ENCODE measurements at places on chromosomes 2 and 18.
A peak's percentile ranks its signal among the peaks of the same experiment; 100 is the strongest.

- no peak for DNase-seq
Observed at GRCh38 chr2:213065583-213066442, 85.6 kb downstream of the IKZF2 start.

GRCh38 chr18:34805103-34805877, 95.2 kb downstream of the DTNA start:
- no peak for DNase-seq

DNA sequence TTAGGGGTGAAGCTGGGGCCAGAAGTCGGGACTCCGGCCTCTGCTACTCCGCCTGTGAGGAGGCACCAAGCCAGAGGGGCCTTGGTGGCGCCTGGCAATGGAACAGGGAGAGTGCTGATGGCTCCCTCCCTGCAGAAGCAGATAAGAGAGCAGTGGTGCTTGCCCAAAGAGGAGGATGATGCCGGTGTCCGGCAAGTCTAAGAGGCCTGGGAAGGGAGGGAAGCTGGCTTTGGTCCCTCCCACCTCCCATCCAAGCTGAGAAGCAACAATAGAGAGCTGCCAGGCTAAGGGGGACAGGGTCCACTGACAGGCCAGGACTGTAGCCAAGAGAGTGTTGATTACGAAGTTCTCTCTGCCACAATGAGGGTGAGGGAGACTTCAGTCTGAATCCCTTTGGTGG, 479.5 kb downstream of the TNS1 start:
- no peak for DNase-seq

GRCh38 chr2:54952978-54953456, 97.2 kb downstream of the RTN4 start:
- no peak for DNase-seq

DNA sequence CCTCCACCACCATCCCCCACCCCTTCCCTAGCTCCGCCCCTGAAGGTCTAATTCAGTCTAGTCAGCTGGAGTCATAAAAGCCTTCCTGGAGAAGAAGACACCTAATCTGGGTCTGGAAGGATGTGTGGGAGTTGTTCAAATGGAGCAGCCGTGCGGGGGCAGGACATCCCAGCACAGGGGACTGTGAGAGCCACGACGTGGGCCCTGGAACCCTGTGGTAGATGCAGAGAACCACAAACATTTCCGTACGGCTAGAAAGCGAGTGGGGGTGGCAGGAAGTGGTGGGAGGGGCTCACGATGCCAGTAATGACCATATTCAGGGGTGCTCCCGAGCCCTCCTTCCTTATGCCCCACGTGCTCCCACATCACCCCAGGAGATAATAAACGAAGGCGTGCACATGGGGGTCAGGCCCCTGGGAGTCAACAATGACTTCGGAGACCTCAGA, 20.9 kb upstream of the COL6A3 start:
- peak; percentile 83 for DNase-seq

DNA sequence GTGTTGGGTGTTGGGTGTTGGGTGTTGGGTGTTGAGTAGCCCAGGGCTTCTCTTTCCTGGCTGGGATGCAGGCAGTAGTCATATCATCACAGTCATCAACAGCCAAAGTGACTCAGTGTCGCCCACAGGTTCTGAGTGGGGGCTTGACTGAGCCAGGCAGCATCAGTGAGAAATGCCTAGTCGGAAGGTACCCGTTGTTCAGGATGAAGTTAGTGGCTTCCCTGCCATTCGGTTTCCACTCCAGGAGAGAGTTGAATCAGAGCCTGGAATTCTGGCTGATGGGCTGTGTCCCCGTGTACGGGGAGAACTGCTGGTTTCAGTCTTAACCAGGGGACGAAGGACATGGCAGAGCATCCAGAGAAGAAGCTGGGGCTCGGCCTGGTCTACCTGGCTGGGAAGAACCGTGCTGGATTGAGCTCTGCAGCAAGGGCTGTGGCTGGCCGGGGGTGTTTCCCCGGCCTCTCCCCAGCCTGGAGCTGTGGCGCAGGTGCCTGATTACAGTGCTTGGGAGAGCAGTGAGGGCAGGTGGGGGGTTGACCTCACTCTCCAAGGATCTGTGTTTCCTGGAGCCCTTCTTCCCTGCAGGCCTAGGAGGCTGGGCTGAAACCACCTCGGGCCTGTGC, 49.4 kb downstream of the AGAP1 start:
- no peak for DNase-seq

DNA sequence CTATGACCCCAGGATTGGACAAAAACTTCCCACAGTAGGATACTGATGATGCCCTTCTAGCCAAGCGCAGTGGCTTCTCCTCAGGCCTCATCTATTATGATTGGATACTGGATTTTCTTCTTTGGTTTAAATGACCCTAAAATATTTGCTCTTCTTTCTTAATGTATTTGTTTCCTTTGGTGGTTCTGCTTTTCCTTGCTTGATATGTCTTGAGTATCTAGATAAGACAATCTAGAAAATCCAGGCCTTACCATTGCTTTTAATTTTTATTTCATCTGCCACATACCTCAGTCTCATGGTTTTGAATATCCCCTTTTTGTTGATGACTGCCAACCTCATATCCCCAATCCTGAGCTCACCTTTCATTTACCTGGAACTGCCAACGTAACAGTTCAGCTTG, 35.6 kb downstream of the OTOF start:
- no peak for DNase-seq

- DNase-seq = no peak
Observed at GRCh38 chr18:47150824-47151366, 595 bp upstream of the HDHD2 start.

DNA sequence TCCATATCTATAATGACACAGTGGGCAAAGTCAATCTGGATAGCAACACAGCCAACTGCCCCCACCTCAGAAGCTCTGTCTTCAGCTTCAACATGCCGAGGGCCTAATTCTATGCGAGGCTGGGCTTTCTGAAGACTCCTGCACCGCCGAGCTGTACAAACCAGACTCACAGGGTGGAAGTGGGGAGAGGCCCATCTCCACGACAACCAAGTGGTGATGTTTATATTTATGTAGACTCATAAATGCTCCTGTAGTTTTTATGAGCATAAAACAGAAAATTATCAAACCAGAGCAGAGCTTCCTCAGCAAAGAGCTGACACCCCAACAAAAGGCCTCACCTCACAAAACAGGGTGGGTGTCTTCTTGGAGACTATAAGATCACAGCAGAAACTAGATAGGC, 77.0 kb upstream of the LGALSL start:
- DNase-seq = no peak

DNA sequence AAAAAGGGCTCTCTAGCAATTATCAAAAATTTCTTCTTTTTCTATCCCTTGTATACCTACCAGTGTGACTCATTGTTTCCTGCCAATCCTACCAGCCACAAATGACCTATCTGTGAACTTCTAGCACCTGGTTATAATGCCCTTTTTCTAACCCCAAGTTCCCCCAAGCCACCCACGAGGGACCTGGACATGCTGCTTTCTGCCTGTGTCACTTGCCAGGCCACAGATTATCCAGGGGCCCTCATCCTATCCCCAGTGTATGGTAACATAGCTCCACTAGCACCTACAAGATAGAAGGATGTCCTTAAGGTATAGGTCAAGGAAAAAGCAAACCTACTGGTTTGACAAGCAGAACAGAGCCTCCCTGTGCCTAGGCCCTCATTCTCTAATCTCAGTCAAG, 26.8 kb downstream of the AAK1 start:
- DNase-seq = peak; percentile 54

DNA sequence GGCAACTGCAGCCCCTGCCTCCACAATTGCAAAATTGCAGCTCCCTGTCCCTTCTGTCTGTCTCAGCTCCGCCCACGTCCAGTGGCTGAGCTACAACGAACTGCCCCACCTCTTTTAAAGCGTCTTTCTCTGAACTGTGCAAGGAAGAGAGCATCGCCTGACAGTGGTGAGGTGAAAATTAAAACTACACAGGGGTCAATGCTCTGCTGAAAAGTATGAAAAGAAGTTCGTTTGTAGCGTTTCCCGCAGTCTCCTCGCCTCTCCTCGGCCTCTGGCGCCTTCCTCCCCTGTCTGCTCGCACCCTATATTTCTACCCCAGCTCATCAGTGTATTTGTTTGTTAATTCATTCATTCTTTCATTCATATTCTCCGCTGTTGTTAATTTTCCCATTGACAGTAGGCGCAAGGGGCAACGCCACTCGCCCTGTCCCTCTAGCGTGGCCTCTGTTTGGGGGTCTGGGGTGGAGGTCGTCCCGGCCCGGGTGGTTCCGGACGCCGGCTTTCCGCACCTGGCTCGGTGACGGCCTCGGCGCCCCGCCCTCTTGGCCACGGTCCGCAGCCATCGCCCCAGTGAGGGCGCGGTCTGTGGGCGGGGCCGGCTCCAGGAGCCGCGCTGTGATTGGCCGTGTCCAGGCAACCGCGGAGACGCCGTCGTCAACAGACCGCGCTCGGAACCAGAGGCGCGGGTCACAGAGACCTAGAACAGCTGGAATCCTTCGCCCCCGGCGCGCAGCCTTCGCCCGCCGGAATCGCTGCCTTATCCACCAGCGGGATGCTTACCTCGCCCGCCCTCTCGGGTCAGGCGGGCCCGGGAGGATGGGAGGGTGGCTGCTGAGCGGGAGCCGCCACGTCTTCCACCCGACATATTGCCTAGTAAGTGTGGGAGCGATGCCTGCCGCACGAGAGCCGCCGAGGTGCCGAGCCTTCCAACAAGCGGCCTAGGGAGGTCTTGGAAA, at the start of gene VWA3B:
Gene VWA3B, plus strand, starts transcription at position 677 of the 956 bp plus-strand sequence. CDS start 5,926 bp downstream, outside the sequence.
- DNase-seq = peak; percentile 38

- DNase-seq = no peak
Observed at GRCh38 chr2:16664052-16664731, 1.4 kb downstream of the CYRIA start.

DNA sequence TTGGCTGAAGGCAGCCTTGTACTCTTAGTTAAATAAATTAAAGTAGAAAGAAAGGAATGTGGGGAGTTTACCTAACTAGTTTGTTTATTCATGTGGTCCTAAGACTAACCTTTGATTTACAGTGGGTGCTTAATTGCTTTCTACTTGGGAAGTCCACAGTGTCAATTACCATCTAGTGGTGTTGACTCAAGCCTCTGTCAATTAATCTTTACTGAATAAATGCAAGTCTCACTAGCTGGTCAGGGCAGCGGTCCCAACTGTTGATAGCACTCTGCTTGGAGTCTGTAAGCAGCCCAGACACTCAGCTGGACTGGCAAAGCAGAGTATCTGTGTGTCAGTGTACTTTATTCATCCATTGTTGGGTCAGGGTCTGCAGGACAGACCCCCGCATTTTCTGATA, 15.8 kb downstream of the ZNF514 start:
- no peak for DNase-seq

DNA sequence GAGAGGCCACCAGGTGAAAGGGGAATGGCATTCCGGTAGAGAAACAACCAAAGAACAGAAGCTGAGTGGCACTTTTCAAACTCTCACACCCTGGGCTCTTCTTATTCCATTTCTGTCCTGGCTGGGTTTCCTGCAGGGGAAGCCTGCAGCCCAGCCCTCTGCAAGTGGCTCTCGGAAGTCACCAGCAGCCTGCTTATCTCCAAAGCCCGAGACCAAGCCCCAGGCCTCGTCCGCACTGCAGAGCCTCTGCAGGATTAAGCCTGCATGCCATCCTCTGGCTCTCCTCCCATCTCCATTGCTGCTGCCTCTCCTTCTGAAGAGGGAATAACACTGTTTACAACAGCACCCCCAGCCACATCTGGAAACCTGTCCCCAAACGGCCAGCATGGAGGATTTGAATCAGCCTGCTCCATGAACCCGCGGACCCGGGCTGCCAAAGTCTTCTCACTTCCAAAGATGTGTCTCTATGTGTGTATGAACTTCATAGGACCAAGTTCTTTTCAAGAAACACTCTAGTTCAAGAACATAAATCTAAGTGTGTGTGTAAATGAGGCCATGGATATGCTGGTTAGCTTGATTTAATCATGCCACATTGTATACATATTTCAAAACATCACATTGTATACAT, 54.2 kb downstream of the DIPK1C start:
- no peak for DNase-seq

GRCh38 chr2:145305889-145306288, 786.0 kb upstream of the ZEB2 start:
- DNase-seq = no peak

- no peak for DNase-seq
Observed at GRCh38 chr2:27270131-27270530, 5.1 kb upstream of the DNAJC5G start.
